ENCODE measurements at places on chromosomes 7 and 10. TPM values are rescaled to one million over a fixed set of nuclear protein-coding genes. Genes with fewer than 3 reads are reported as not detected.

DNA sequence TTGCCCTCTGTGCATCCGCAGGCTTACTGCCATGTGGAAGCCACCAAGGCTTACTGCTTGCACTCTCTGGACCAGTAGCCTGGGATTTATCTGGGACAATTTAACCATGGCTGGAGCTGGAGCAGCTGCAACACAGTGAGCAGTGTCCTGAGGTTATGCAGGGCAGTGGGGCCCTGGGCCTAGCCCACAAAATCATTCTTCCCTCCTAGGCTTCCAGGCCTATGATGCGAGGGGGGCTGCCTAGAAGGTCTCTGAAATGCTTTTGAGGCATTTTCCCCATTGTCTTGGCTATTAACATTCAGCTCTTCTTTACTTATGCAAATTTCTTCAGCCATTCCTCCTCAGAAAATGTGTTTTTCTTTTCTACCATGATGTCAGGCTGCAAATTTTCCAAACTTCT is 313.6 kb upstream of the CDC14C start:
- H3K4me3 ChIP-seq = no peak overlapping the region
- H3K27ac ChIP-seq = no peak overlapping the region
- no peaks in the 10 kb centered on the region for H3K36me3 ChIP-seq
- DNase-seq = no peak

GRCh38 chr10:32979041-32979440 is 21.0 kb upstream of the ITGB1 start:
- no peak overlapping the region for H3K4me3 ChIP-seq
- H3K27ac ChIP-seq = no peak overlapping the region
- H3K36me3 ChIP-seq = no peaks in the 10 kb centered on the region
- H3K27me3 ChIP-seq = peaks cover 10% of the 10 kb centered on the region
- H3K4me1 ChIP-seq = peaks cover 30% of the 10 kb centered on the region

CHN2 gene
- 0.73 TPM for total RNA-seq

ANKRD30A gene
- total RNA-seq = not detected

OPN4 gene
- not detected for total RNA-seq

All from activated T-helper 2 cell treated with anti-CD3 and anti-CD28 coated beads, Interferon-gamma antibody, Interleukin-2, Interleukin-4, amounts not matched to agents 10 μg/mL and 5 μg/mL and 100 μg/mL, durations not matched to agents 14 hours and 24 hours and 36 hours (primary cell).